Aorta (tissue), 5 donors: ENCODE measurements at places on chromosomes 5 and 9. TPM values are rescaled to one million over a fixed set of nuclear protein-coding genes. Genes with fewer than 3 reads are reported as not detected.

The IFNB1 gene
- not detected for total RNA-seq

The IFT74 gene
- total RNA-seq, result 7.5 TPM

The PCDHGA5 gene
- total RNA-seq, result 11.5 TPM

The NXNL2 gene
- total RNA-seq, result 0.78 TPM

The FYB1 gene
- total RNA-seq, result 45.8 TPM

The SLC36A3 gene
- not detected for total RNA-seq

The PCDHB7 gene
- 5.0 TPM for total RNA-seq

The CYLC2 gene
- not detected for total RNA-seq

The SETD9 gene
- total RNA-seq, result 8.1 TPM

The ZFP37 gene
- total RNA-seq, result 4.5 TPM

The ACOT12 gene
- 0.18 TPM for total RNA-seq

The POU5F2 gene
- total RNA-seq, result 5.1 TPM

The NUTM2F gene
- not detected for total RNA-seq

The FAM151B gene
- 4.4 TPM for total RNA-seq

The NUTM2G gene
- total RNA-seq, result not detected

The ALDH7A1 gene
- 35.5 TPM for total RNA-seq

The KCNIP1 gene
- not detected for total RNA-seq

The RAB3C gene
- 21.7 TPM for total RNA-seq

The GRM6 gene
- not detected for total RNA-seq

The FAM174A gene
- total RNA-seq, result 14.3 TPM

The SPINK4 gene
- total RNA-seq, result not detected

The DMGDH gene
- total RNA-seq, result 1.6 TPM

The GNAQ gene
- 84.2 TPM for total RNA-seq

The LCN1 gene
- 0.81 TPM for total RNA-seq

The TEK gene
- 18.2 TPM for total RNA-seq

The PCDHB16 gene
- total RNA-seq, result 7.4 TPM

The THBS4 gene
- total RNA-seq, result 2.9 TPM

The FOXD1 gene
- 15.2 TPM for total RNA-seq

The TMOD1 gene
- 56.6 TPM for total RNA-seq

The SLIT3 gene
- 85.0 TPM for total RNA-seq

The PCDHB8 gene
- 4.1 TPM for total RNA-seq

The TPD52L3 gene
- total RNA-seq, result not detected

The FRMD3 gene
- 7.4 TPM for total RNA-seq

The LHX6 gene
- 13.8 TPM for total RNA-seq

The PRRX2 gene
- total RNA-seq, result 51.9 TPM

The CTNND2 gene
- total RNA-seq, result 0.24 TPM

The ANKRD55 gene
- total RNA-seq, result 0.48 TPM

The MAMDC2 gene
- total RNA-seq, result 5.9 TPM

The PITX1 gene
- 0.39 TPM for total RNA-seq

The RAI14 gene
- total RNA-seq, result 99.8 TPM

The PCDHGA4 gene
- total RNA-seq, result 10.2 TPM
